AML-193 (cell line): ENCODE measurements at places on chromosomes 1 and 21.

DNA sequence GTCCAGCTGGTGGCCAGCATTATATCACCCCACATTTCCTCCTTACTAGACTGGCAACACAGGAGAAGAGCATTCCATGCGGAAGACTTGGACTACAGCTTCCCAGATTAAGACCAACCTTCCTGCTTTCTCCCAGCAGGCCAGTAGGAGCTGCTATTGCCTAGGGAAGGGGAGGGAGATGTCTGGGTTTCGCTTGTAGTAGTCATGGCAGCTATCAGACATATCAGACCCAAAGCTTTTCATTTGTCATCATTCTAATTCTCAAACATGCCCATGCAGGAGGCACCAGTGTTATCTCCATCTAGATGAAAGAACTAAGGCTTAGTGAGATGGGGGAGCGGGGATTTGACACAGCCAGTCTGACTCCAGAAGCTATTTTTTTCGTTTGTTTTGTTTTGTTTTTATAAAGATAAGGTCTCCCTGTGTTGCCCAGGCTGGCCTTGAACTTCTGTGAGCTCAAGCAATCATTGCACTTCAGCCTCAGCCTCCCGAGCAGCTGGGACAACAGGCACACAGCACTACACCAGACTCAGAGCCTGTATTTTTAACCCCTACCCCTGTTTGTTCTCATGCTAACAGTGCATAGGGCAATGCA, 4.5 kb downstream of the PLA2G2A start:
- no peak for DNase-seq

DNA sequence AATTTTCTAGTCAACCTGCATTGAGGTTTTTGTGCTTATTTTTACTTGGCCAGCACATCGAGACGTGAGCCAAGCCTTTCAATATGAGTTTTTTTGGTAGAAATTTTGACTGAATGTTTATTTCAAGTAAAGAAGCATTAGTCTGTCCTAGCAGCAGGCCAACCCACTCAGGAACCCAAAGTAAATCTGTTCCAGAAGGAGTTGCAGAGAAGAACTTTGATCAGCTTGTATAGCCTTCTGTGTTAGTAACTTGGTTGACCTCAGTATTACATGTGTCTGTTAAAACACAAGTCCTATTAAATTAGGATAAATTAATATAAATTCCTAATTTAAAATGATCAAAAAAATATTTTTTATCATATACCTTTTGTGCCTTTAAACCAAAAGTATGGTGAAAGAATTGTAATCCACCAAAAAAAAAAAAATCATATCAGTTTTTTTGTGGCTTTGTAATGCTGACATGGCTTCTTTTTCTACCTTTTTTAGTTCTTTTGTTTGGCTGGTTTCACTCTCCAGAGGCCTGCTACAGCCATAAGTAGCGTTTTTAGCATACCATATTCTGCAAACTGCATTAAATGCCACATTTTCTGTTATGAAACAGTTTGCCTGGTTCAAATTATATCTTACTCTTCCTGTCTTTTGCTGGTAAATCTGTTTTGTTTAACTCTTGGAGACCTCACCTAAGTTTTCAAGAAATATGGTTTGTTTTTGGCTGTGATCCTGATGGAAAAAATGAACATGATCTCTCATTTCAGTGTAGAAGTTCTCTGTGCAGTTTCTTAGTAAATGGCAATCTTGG, 39.5 kb downstream of the ATF6 start:
- no peak for DNase-seq

DNA sequence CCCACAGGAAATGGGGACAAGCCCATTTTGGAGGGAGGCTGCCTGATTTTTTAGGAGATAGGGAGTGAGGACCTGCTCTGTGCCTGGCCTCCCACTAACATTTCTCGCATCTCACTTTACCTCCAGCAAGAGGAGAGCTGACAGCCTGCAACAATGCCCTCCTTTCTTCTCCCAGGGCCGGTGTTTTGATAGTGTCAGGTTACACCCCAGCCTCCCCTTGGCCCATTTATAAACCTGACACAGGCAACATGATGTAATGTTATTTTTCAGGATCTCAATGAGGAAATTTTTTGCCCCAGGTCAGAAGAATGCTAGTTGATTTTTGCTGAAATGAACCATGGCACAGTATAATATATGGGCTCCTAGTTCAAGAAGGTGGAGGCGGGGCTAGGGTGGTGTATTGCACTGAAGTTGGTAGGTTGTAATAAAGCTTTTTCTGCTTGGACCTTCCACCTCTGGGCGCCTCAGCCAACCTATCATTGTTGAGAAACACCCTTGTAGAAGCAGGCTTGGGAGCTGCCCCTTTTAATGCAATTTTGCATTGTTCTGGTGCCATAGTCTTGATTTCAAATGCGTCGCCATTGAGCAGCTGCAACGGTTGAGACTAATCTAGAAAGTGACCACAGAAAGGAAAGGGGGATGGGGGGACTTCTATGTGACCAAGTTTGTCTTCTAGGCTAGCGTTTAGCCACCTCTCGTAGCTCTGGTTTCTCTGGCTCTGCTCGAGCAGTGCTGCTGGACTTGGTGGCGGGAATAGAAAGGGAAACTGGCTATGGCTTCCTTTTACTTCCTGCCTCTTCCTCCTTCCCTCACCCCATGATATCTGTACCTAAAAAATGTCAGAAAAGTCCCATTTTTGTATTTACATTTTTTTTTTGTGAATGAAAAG, 53.0 kb downstream of the PBX1 start:
- DNase-seq: no peak

DNA sequence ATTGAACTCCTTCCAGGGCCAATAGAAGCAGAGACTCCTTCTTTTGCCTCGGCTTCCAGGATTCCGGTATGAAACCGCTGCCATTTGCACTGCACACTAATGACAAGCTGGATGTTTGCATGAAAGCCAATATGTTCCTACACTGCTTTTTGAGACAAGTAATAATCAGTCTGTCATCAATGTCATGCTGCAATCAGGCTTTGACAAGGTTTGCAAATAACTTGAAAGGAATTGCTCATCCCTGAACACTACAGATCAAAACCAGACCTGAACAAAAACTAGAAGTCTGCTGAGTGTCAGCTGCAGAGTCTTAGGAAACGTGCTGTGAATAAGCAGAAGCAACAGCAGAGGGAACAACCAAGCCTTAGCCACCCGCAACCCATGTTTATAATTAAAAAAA, 720.7 kb upstream of the CXADR start:
- no peak for DNase-seq

DNA sequence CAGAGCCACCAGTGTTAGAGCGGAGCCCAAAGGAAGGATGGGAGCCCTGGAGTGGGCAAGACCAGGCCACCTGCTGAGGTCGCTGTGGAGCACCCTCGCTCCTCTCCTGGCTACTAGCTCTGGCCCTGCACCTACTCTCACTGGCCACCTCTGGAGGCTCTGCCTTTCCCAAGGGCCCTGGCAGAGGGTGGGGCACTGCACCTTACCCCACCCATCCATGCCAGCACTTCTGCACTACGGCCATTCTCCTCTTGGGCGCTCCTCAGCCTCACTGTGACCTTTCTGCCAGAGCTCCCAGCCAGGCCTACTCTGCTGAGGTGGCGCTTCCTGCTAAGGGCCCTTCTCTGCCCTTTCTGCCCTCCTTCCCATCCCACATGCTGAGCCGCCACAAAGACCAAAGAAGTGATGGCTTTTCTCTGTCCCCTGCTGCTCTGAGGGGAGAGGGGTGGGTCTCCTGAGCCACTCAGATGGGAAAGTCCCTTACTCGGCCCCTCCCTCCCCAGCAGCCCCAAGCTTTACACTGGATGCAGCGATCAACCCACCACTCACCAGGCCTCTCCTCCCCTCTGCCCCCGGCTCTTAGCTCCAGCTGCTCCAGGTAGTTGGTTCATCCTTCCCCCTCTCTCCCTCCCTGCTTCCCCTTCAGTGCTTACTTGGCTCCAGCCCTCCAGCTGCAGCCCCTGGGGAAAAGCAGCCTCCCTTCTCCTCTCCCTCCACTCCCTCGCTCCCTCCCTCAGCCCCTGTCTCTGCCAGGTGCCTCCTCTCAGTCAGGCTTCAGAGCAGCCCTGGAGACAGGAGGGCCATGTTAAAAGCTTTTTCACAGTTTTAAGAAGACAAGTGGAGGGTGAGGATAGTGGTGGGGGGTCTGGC, 14.8 kb upstream of the TMEM222 start:
- no peak for DNase-seq

GRCh38 chr1:35047188-35047858, 15.6 kb upstream of the ZMYM6 start:
- DNase-seq: peak; percentile 7

DNA sequence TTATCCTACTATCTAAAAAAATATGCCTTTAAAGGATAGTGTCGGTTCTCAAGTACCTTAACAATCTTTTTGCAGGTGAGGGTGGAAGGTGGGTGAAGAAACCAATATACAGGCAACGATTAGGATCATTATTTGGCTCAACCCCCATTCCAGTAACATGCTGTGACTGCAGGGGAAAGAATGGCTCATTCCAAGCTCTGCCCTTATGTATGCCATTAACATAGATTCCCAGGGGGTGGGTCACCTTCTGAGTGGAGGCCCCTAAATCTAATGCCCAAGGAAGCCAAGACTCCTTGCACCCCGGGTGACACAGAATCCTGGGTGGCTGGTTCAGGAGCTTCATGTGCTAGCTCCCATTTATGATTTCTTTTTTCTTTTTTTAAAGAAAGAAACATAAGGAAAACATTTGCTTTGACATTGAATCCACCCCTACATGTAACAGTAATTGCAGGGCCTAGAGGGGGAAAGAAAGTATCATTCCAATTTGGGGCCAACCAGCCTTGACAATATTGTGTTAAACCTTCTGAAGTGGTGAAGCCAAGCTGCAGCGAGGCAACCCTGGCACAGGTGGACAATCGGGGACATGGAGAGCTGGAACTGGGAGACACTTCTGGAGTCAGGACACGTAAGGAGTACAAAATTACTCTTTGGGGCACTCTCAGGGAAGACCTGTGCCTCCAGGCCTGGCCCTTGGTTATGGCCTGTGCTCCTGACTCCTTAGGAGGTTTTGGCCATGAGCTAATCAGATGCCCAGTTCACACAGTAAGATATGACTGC, 200.3 kb downstream of the PBX1 start:
- DNase-seq: no peak

- no peak for DNase-seq
Measured at GRCh38 chr1:116139592-116140134, 28.5 kb downstream of the MAB21L3 start.

- no peak for DNase-seq
Measured at GRCh38 chr1:23194119-23194984, 22.9 kb downstream of the HTR1D start.

- no peak for DNase-seq
Measured at GRCh38 chr1:2065699-2066098, 15.5 kb downstream of the PRKCZ start.

DNA sequence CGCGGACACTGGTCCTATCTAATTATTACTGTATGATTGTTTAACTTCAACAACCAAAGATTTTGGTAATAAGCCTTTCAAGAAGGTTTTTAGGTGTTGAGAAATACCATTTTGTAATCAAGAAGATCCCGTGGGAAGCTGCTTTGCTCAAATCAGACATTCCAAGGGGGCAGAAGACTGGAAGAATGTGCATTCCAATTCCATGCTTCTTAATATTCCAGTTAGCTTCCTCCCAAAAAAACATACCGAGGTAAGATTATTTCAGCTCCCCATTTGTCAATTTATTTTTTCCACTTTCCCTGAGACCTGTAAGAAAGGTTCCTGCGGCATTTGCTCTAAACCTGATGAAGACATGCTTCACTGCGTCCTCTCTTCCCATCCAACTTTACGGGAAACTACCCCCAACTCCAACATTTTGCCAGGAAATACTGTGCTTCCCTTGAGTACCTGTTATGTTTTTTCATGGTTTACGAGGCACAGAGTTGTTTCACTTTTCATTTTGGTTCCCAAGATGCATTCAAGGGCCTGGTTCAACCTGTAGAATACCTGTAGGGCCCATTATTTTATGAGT, 4.1 kb downstream of the CNN3 start:
- DNase-seq: no peak

DNA sequence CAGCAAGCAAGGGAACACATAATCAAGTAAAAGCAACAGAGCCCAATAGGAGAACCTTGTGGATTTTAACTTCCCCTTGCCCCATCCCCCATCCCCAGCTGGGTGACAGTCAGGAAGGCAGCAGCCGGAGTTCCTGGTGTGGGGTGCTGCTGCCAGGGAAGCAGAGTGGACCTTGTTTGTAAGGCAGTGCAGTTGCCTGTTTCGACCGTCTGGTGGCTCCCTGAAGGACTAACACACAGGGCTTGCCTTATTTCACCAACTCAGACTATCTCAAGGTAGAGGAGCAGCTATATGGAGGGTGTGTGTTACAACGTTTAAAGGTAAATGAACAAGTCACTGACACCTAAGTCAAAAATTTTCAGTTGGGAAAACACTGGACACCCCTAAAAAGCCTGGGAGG, 6.6 kb downstream of the KRTAP10-8 start:
- DNase-seq: no peak

- DNase-seq: no peak
Measured at GRCh38 chr1:234927312-234927970, 201.2 kb downstream of the TOMM20 start.

DNA sequence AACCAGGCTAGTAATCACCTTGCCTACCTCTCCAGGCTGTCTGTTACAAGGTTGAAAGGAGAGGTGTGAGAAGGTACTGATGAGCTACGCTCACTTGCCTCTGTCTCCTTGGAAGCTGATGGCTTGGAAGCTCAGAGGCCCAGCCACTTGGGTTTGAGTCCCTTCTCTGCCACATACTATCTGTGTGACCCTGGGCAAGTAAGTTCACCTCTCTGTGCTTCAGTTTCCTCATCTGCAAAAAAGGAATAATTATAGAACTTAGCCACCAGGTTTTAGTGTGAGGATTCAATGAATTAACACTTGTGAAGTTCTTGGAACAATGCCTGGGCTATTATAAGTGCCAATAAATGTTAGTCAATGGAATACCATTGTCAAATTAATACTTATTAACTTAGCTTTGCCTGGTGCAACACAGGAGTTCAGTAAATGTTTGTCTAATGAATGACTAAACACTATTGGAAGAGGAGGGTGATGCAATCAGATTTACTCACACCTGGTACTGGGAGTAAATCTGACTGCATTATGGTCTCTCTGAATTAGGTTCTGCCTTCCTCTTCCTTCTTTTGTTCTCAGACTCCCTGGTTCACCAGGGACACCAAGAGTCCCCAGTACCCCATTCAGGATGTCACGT, 55.5 kb downstream of the TRABD2B start:
- no peak for DNase-seq

- no peak for DNase-seq
Measured at GRCh38 chr1:104182251-104182650, 432.6 kb downstream of the AMY1C start.

- no peak for DNase-seq
Measured at GRCh38 chr1:99131546-99131945, 126.9 kb upstream of the PLPPR5 start.

DNA sequence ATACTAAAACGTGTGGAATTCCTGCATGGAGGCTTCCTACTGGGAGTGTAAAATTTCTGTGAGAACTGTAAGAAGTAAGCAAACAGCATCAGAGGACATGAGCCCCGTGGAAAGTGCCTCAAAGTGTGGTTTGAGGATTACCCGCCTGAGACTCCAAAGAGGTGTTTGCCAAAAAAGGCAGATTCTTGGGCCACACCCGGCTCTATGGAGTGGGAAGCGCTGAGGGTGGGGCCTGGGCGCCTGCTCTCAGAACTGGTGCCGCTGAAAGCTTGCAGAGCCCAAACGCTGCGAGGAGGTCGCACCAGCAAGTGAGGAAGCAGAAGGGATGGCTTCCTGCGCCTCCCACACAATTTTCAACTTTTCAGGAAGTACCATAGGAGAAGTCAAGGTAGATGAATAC, 43.0 kb upstream of the PSEN2 start:
- no peak for DNase-seq
